Endothelial cell of umbilical vein (primary cell): ENCODE measurements at places on chromosomes 1 and 21. TPM values are rescaled to one million over a fixed set of nuclear protein-coding genes. Genes with fewer than 3 reads are reported as not detected.

Gene TFAP2E
- 0.06 TPM in 1 of 2 replicates, not detected in the other for polyA plus RNA-seq

Gene ADGRL2
- polyA plus RNA-seq: 32.7 and 78.3 TPM in 2 replicates

Gene FAM78B
- 0.02 and 0.10 TPM in 2 replicates for polyA plus RNA-seq

Gene NTRK1
- polyA plus RNA-seq: 0.07 TPM in 1 of 2 replicates, not detected in the other

Gene HES4
- 30.5 and 50.6 TPM in 2 replicates for polyA plus RNA-seq

Gene SLC22A15
- polyA plus RNA-seq: not detected in 2 replicates

Gene CLIC6
- polyA plus RNA-seq: not detected in 2 replicates

Gene FLAD1
- 59.1 and 66.8 TPM in 2 replicates for polyA plus RNA-seq

GRCh38 chr1:183896466-183897048 lies 91.6 kb downstream of the RGL1 start:
- no peak overlapping the region for H3K4me3 ChIP-seq
- no peak for DNase-seq
- H3K27me3 ChIP-seq: no peaks in the 10 kb centered on the region
- peaks cover 13% of the 10 kb centered on the region for H3K36me3 ChIP-seq
- H3K4me1 ChIP-seq: peaks cover under 1% of the 10 kb centered on the region

DNA sequence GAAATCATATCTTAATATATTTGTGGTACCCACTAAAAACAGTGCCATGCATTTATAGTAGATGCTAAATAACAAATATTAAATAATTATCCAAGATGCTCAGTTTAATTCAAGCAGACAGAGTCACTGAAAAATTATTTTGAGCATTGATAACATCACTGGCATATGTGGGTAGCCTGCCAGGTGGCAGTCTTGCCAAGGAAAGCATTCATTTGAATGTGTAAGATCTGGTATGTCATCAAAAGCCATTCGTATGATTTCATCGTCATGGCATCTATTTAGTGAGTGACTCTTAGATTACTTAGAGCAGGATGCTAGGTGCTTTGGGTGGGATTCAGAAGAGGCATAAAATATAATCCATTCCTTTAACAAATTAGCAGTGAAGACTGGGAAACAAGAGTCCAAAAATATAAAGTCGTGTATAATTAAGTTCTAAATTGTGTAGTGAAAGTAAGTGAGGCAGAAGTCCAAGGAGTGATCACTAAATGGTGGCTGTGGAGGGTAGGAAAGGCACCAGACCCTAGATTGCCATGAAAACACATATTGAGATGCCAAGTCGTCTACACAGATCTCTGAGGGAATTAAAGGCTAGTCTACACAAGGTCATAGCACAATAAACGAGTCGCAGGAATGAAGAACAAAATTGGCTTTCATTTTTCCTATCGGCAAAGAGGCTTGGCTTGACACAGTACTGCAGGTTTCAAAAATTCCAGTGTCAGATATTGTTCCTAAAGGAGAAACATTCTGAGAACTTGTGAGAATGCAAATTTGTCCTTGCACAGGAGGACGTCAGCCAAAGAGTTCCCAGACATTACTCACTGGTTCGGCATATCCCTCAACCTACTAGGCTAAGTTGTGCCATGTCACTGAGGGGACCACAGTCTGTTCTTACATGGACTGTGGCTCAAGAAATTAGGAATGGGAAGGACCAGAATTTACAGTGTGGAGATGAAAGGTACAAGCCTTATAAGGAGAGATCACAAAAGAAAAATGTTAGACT lies 130.8 kb downstream of the LYPLAL1 start:
- peaks cover 35% of the 10 kb centered on the region for H3K4me1 ChIP-seq
- no peaks in the 10 kb centered on the region for H3K27me3 ChIP-seq
- H3K4me3 ChIP-seq: no peak overlapping the region
- H3K27ac ChIP-seq: peak overlapping the region; percentile 94

GRCh38 chr1:150141452-150141851 lies 8.3 kb upstream of the PLEKHO1 start:
- peak; percentile 69 for DNase-seq
- H3K36me3 ChIP-seq: no peaks in the 10 kb centered on the region
- peak overlapping the region; percentile 22 for H3K4me3 ChIP-seq
- no peaks in the 10 kb centered on the region for H3K27me3 ChIP-seq
- peaks cover 37% of the 10 kb centered on the region for H3K4me1 ChIP-seq

GRCh38 chr21:38433471-38433870 lies 64.8 kb downstream of the ERG start:
- H3K36me3 ChIP-seq: peaks cover 20% of the 10 kb centered on the region
- H3K27ac ChIP-seq: no peak overlapping the region
- DNase-seq: no peak
- peaks cover 16% of the 10 kb centered on the region for H3K4me1 ChIP-seq

DNA sequence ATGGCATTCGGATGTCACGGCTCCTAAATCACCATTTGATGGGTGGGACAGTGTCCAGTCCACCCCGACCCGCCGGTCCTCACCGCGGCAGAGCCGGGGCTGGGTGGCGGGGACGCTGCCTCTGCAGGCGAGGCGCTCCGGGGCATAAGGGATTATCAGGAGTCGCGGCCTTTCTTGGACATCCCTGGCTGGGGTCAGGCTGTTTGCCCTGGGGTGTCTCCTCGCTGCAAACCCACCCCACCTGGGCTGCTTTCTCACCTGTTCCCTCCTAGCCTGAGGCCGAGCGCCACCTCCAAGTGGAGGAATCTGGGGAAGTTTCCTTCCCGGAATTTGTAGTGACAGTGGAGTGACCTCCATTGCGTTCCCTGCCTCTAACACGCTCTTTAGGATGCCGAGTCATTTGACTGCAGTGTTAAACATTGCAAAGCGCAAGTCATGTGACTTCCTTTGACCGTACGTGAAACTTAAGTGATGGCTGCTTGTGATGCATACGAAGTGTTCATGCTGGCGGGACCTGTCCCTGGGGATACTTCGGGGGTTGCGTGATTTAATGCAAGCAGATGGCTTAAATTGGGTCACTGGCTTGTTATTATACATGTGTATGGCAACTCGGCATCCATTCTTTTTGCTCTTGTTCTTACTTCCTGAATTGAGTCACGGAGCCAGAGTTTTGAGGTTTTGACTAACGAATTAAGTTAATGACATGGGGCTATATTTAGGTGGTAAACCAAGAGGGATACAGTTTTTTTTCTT lies 536 bp downstream of the LGALS8 start:
- no peaks in the 10 kb centered on the region for H3K36me3 ChIP-seq
- H3K4me3 ChIP-seq: peak overlapping the region; percentile 95
- H3K27me3 ChIP-seq: no peaks in the 10 kb centered on the region
- H3K4me1 ChIP-seq: no peaks in the 10 kb centered on the region
- DNase-seq: peak; percentile 75
- peak overlapping the region; percentile 72 for H3K27ac ChIP-seq

DNA sequence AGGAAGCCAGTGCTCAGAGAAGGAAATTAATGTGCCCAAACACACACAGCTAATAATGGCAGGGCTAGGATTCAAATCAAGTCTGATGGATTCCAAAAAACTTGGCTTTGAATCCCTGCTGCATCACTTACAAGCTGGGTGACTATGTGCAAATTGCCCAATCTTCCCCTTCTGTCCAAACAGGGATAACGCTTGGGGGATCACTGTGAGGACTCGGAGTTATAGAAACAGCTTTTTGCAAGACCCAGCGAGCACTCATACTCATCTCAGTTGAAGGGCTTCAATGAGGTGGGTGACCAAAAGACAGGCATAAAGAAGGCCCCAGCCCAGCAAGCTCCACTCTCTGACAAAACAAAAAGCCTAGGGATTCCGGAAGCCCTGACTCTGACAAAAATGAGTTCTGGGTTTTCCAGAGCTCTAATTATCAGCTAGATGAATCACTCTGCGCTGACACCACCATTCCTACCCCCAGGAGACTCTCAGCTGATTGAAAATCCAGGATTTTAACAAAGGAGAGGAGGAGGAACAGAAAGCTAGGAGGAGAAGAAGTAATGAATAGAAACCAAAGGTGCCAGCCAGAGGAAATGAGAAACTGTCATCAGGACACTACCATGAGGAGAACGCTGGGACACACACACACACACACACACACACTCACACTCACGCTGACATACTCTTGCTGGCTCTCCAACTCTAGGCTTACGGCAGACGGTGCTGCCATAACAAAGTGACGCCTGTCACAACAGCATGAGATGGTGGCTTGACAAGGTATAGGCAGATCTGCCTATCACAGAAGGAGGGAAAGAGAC lies 1.6 kb upstream of the STK40 start:
- H3K4me3 ChIP-seq: no peak overlapping the region
- H3K4me1 ChIP-seq: peaks cover 24% of the 10 kb centered on the region
- H3K27ac ChIP-seq: peak overlapping the region; percentile 97
- DNase-seq: no peak
- H3K36me3 ChIP-seq: no peaks in the 10 kb centered on the region

GRCh38 chr1:28111157-28111556 lies 22.7 kb upstream of the EYA3 start:
- H3K4me1 ChIP-seq: peaks cover 21% of the 10 kb centered on the region
- DNase-seq: peak; percentile 31
- no peaks in the 10 kb centered on the region for H3K27me3 ChIP-seq
- H3K27ac ChIP-seq: peak overlapping the region; percentile 73
- H3K4me3 ChIP-seq: no peak overlapping the region

DNA sequence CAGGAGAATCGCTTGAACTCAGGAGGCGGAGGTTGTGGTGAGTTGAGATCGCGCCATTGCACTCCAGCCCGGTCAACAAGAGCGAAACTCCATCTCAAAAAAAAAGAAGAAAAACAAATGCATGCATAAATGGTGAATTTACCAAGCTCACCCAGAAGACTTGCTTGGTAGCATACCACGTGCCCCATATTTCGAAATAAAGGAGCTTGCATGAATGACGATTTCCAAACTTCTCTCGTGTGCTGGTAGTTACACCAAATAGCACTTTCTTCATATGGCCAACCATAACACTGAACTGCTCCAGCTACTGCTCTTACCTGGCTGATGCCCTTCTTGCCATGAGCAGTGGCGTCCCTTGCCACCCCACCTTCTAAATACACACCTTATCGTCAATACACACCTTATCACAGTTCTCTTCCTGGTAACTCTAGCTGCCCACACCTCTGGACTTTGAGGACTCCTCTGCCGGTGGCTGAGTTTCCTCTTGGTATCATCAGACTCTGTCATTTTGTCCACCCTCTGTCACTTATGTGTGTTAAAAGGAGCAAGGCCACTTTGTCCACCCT lies 2.8 kb downstream of the DOP1B start:
- H3K36me3 ChIP-seq: no peaks in the 10 kb centered on the region
- H3K4me3 ChIP-seq: no peak overlapping the region
- no peak for DNase-seq
- peaks cover 5% of the 10 kb centered on the region for H3K27me3 ChIP-seq
- no peak overlapping the region for H3K27ac ChIP-seq

- no peak overlapping the region for H3K27ac ChIP-seq
- peaks cover 2% of the 10 kb centered on the region for H3K36me3 ChIP-seq
- peak; percentile 62 for DNase-seq
Measured at GRCh38 chr1:196317535-196318522, 290.4 kb downstream of the KCNT2 start.

DNA sequence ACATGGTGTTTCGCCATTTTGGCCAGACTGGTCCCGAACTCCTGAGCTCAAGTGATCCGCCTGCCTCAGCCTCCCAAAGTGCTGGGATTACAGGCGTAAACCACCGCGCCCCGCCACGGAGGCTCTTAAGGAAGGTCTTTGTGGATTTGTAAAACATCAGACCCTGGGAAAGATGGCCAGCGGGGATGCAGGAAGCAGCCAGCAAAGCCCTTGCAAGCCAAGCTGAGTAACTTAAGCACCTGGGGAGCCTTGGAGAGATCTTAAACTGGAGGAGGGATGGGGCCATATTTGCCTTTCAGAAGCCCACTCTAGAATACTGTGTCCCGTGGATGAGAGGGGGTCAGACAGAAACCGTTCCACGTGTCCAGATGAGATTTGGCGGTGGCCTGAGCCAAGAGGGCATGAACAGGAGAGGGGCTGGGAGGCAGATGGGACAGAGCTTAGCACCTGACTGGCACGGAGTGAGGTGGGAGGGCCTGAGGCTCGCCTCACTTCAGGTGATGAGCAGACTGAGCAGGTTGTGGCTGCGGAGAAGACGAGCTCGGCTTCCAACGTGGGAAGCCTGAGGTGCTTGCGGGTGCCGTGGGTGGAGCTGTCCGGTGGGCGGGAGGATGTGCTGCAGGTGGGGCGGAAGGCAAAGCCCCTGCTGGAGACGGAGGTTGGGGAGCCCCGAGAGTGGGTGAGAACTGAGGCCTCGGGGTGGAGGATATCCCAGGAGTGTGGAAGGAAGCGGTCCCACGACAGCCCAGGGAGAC lies 11.7 kb downstream of the C1orf216 start:
- H3K4me3 ChIP-seq: no peak overlapping the region
- H3K27ac ChIP-seq: no peak overlapping the region
- peaks cover 46% of the 10 kb centered on the region for H3K27me3 ChIP-seq
- no peak for DNase-seq

DNA sequence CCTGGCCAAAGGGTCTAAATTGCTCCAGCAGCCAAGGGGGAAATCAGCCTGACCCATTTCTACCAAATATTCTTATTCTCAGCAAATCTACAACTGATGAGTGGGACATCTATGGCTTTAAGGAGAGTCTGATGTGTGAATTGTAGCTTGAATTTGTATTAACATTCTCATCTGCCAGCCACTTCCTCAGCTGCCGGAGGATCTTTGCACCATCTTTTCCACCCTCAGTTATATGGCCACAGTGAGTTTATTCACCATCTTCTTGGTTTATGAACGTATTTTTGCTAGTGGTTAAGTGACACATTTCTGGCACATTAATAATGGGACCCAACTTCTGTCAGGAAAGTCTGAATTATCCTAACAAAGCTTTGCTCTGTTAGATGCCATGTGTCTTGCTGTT lies 69.6 kb downstream of the COLGALT2 start:
- no peaks in the 10 kb centered on the region for H3K36me3 ChIP-seq
- no peak for DNase-seq
- H3K4me3 ChIP-seq: no peak overlapping the region
- no peaks in the 10 kb centered on the region for H3K4me1 ChIP-seq
- H3K27me3 ChIP-seq: peaks cover 2% of the 10 kb centered on the region

DNA sequence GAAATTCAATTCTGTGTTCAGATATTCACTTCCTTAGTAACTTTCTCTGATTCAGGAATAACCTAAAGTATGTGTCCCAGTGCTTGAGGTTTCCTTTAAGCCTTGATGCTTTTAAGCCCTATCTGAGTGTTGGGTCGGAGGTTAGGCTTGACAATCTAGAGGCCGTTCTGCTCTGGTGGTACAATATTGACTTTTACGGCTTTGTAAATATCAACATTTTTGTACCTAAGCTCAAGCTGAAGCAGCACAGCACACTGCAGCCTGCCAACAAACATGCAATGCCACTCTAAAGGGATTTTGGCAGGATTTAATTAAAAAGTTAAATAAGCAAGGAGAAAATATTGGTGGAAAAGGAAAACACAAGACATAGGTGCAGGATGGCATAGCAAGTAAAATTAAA lies 279.2 kb downstream of the NEGR1 start:
- no peaks in the 10 kb centered on the region for H3K27me3 ChIP-seq
- H3K4me3 ChIP-seq: no peak overlapping the region
- H3K4me1 ChIP-seq: no peaks in the 10 kb centered on the region
- no peak for DNase-seq
- no peak overlapping the region for H3K27ac ChIP-seq

GRCh38 chr1:229340496-229340895 lies 2.4 kb downstream of the CCSAP start:
- H3K4me1 ChIP-seq: peaks cover 11% of the 10 kb centered on the region
- no peak for DNase-seq
- H3K36me3 ChIP-seq: no peaks in the 10 kb centered on the region
- no peaks in the 10 kb centered on the region for H3K27me3 ChIP-seq
- no peak overlapping the region for H3K4me3 ChIP-seq
